Omental fat pad (tissue), 4 donors: ENCODE measurements at places on chromosomes 5 and 9. TPM values are rescaled to one million over a fixed set of nuclear protein-coding genes. Genes with fewer than 3 reads are reported as not detected.

Gene COL15A1
- 98.5 TPM for total RNA-seq

GRCh38 chr5:129747572-129748407 lies at the start of gene MINAR2:
Gene MINAR2 (plus strand): TSS chr5:129748094. CDS start chr5:129748191, 97 bp downstream.
- no peak for DNase-seq

- no peak for DNase-seq
Observed at GRCh38 chr5:170097934-170098333, 7.8 kb upstream of the FOXI1 start.

Gene ACSL6
- total RNA-seq: not detected

Gene RLN1
- not detected for total RNA-seq

DNA sequence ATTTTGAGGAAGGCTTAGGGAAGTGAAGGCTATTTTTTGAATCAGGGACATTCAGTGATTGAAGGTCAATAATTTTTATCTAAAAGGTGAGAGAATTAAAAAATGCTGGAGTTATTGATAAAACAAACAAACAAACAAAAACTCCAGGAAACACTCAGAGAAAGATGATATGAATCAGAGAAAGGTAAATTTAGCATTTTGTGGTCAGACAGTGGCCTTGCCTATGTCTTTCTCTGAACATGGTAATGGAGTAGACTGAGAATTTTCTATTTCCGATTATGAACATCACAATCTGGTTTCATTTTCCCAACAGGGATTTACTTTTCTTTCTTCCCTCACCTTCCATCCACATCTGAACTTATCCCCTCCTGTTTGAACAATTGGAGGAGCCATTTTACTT lies 353.6 kb upstream of the RIOK2 start:
- DNase-seq: no peak

GRCh38 chr9:114004221-114004716 lies 73.8 kb downstream of the AMBP start:
- DNase-seq: no peak

Gene WHRN
- total RNA-seq: 15.5 TPM

Gene FBP2
- not detected for total RNA-seq

GRCh38 chr5:181215997-181216989 lies 6.8 kb upstream of the TRIM41 start:
- no peak for DNase-seq

Gene SGCD
- total RNA-seq: 1.1 TPM

DNA sequence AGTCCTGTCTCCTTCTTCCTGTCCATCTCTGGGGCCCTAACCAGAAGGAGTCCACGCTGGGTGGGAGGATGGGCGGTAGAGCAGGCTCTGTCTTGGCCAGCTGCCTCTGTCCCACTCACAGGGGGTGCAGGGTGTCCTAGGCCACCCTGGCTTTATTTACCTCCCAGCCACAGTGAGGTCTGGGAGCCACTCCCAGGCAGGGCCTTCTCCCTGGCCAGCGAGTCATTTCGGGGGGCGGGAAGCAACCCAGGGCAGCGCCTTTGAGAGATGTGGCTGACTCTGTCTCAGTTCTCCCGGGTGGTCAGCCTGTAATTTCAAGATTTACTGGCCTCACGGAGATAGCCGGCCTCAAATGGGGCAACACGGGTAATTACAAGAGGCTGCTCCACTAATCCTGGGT lies 67.4 kb upstream of the PTCH1 start:
- no peak for DNase-seq
